ENCODE measurements at places on chromosomes 5 and 9.

GRCh38 chr9:2593744-2594143 is 27.8 kb upstream of the VLDLR start:
- H3K36me3 ChIP-seq: no peaks in the 10 kb centered on the region
- H3K27me3 ChIP-seq: no peaks in the 10 kb centered on the region
- DNase-seq: no peak
- H3K4me3 ChIP-seq: no peak overlapping the region

GRCh38 chr5:139517683-139518564 is 35.4 kb upstream of the STING1 start:
- DNase-seq: peak; percentile 86
- H3K4me1 ChIP-seq: peaks cover 4% of the 10 kb centered on the region
- H3K36me3 ChIP-seq: no peaks in the 10 kb centered on the region

GRCh38 chr5:141573489-141574121 is 45.2 kb downstream of the DIAPH1 start:
- DNase-seq: no peak
- peaks cover 7% of the 10 kb centered on the region for H3K36me3 ChIP-seq
- H3K4me1 ChIP-seq: no peaks in the 10 kb centered on the region
- no peak overlapping the region for H3K27ac ChIP-seq

- no peaks in the 10 kb centered on the region for H3K36me3 ChIP-seq
- no peaks in the 10 kb centered on the region for H3K4me1 ChIP-seq
- H3K4me3 ChIP-seq: no peak overlapping the region
- no peak overlapping the region for H3K27ac ChIP-seq
- no peaks in the 10 kb centered on the region for H3K27me3 ChIP-seq
- no peak for DNase-seq
These were observed 54.3 kb upstream of the MEGF10 start for GRCh38 chr5:127236254-127236653.

- no peaks in the 10 kb centered on the region for H3K4me1 ChIP-seq
- H3K27ac ChIP-seq: no peak overlapping the region
- H3K4me3 ChIP-seq: no peak overlapping the region
- no peaks in the 10 kb centered on the region for H3K36me3 ChIP-seq
- DNase-seq: no peak
These were observed 41.9 kb downstream of the HSDL2 start for GRCh38 chr9:112421771-112422222.

- no peaks in the 10 kb centered on the region for H3K4me1 ChIP-seq
- no peaks in the 10 kb centered on the region for H3K27me3 ChIP-seq
- no peak for DNase-seq
- no peaks in the 10 kb centered on the region for H3K36me3 ChIP-seq
These were observed 368.3 kb downstream of the EFNA5 start for GRCh38 chr5:107302441-107302840.

GRCh38 chr5:147512659-147513379 is 3.0 kb upstream of the DPYSL3 start:
- no peak overlapping the region for H3K27ac ChIP-seq
- H3K36me3 ChIP-seq: no peaks in the 10 kb centered on the region
- H3K4me3 ChIP-seq: no peak overlapping the region
- no peak for DNase-seq

- no peak overlapping the region for H3K4me3 ChIP-seq
- no peaks in the 10 kb centered on the region for H3K4me1 ChIP-seq
- no peak overlapping the region for H3K27ac ChIP-seq
- no peaks in the 10 kb centered on the region for H3K36me3 ChIP-seq
- DNase-seq: no peak
These were observed 2052.0 kb upstream of the C9orf72 start for GRCh38 chr9:29625292-29625731.

All from Caco-2 (cell line).